ENCODE measurements at places on chromosomes 2 and 18.

DNA sequence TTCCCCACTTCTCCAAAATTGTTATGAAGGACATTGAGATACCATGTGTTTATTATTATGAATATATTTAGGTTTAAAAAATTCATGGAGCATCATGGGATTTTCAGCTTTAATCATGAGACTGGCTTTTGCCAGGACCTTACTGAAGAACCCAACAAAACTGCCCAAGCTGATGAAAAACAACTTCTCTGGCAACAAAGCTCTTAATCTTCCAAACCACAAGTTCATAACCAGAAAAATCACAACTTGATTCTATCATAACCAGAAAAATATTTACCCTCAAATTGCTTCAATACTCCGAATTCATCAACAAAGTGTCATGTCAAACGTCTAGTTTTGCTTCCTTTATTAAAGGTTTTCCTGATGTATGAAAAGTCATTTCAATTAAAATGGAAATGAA is 971.8 kb upstream of the ACVR2A start:
- DNase-seq = no peak

DNA sequence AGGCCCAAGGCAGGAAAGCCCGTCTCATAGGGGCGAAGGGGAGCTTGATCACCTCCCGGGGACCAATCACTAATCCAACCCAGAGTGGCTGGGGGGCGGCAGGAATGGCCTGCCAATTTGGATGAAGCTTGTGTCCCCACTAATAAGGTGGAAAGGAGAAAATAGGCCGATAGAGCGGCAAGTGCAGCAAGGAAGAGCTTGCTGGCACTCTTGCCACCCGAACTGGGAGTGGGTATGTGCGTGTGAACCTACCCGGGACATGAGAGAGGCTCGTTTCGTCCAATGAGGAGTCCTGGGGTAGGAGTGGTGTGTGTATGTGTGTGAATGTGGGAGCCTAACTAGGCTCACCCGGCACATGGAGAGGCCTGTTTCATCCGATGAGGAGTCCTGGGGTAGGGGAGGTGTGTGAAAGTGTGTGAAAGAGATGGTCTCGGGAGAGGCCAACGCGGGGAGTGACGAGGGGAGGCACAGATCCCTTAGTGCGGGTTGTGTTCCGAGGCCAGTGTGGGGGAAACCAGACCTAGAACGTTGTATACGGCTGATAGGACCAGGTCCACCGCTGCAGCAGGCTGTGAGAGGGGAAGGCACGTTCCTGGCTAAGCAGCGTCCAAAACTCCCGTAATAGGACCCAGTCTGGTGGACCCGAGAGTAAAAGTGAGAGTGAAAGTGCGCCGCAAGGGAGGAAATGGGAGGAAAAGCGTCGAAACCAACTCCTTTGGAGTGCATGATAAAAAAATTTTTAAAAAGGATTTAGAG is 47.1 kb upstream of the SELENOI start:
- DNase-seq = no peak

DNA sequence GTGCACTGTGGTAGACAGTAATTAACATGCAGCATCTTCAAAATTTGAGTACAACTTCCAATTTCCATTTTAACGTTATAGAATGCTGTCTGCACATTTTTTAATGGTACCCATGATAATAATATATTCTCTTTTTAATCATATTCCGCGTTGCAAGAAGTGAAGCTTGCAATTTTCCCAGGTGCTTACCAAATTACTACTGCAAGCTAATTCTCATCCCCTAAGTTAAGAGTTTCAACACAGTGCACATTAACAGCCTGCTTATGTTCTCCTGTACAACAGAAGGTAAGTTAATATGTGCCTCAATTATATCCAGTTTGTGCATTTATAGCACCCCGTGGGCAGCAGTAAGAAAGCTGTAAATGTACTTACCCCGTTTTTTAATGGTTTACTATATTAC is 132.9 kb downstream of the CBLN2 start:
- DNase-seq = no peak

DNA sequence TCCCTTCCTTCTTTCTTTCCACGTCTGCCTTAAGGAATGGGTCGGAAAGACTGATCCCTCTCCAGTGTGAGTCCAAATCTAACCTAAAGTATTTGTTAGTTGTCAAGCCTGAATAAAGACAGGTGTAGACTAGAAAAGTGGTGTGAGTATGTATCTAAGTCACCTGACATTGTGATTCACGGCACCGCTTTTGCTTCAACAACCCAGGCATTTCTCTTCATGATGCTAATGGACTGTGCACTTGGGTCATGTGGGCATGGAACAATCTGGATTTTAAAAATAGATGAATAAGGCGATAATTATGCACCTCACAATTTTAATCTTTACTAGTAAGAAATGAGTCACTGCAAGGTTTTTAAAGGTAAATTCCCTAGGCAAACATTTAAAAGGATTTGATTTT is 107.5 kb downstream of the LIPG start:
- no peak for DNase-seq

DNA sequence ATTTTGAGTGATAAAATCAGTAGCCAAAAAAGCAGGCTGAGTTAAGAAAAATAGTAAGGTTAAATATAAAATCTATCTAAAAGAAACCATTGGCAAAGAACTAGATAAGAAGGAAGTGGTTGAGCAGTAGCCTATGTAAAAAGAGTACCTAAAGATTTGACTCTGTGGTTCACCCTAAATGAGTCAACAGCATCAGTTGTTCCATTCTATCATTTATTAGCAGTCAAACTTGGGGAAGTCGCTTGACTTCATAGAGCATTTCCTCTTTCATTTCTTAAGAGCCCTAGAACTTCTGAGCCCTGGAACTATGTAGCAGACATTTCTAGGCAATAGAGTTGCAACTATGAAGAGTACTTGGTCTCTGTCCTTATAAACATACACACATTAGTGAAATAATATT is 381.7 kb downstream of the NUP35 start:
- no peak for DNase-seq

GRCh38 chr18:44107187-44107586 is 573.5 kb upstream of the SETBP1 start:
- DNase-seq = no peak

GRCh38 chr18:13136904-13137669 is 81.5 kb upstream of the LDLRAD4 start:
- no peak for DNase-seq

Data from hypothalamus (tissue), 51 donors.